Left cardiac atrium (tissue), 4 donors: ENCODE measurements at places on chromosomes 1 and 21. TPM values are rescaled to one million over a fixed set of nuclear protein-coding genes. Genes with fewer than 3 reads are reported as not detected.

- no peak for DNase-seq
Observed at GRCh38 chr1:115900856-115901255, 59.9 kb upstream of the NHLH2 start.

DNA sequence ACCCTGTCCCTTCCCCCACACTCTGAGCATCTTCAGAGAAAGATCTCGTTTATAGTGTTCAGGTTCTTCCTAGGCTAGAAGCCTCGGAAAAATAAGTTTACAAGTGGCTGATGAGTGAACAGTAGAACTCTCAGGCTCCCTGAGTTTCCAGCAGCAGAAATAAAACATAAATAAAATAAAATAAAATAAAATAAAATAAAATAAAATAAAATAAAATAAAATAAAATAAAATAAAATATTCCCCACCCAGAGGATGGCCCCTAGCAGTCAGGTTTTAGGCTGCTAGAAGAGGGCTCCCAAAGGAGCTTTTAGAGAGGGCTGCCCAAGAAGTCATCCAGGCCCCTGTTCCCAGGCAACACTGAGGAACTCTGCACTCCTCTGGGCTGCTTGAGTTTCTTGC is 55.1 kb downstream of the KCNC4 start:
- no peak for DNase-seq

- no peak for DNase-seq
Observed at GRCh38 chr1:55316947-55317662, 101.9 kb upstream of the USP24 start.

Gene NR5A2
- total RNA-seq: 1.7 TPM

- DNase-seq: no peak
Observed at GRCh38 chr1:113870778-113871177, 734 bp downstream of the PTPN22 start.

DNA sequence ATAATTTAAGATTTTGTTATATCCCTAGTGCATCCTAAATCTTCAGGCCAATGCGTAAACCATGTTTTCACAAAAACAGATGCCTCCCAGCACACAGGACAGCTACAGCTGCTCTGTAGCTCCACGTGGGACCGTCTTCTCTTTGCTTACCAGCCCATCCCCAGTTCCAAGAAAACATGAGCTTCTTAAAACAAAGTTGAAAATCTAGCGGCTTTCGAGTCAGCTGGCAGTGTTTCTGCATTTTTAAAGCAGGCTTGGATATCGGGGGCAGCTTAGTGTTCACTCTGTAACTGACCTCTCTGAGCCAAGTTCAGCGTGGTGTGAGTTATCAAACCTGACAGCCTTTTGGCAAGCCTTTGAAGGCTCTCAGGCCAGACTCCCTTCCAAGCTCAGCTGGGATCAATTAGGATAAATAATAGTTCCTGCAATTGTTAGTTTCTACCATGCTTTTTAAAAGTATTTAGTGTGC is 881.5 kb downstream of the LTN1 start:
- peak; percentile 59 for DNase-seq

- DNase-seq: no peak
Observed at GRCh38 chr1:39689635-39690034, 1.6 kb downstream of the HPCAL4 start.

GRCh38 chr21:15653710-15654109 is 76.1 kb upstream of the USP25 start:
- DNase-seq: no peak

GRCh38 chr1:29808141-29808995 is 572.0 kb downstream of the PTPRU start:
- no peak for DNase-seq

DNA sequence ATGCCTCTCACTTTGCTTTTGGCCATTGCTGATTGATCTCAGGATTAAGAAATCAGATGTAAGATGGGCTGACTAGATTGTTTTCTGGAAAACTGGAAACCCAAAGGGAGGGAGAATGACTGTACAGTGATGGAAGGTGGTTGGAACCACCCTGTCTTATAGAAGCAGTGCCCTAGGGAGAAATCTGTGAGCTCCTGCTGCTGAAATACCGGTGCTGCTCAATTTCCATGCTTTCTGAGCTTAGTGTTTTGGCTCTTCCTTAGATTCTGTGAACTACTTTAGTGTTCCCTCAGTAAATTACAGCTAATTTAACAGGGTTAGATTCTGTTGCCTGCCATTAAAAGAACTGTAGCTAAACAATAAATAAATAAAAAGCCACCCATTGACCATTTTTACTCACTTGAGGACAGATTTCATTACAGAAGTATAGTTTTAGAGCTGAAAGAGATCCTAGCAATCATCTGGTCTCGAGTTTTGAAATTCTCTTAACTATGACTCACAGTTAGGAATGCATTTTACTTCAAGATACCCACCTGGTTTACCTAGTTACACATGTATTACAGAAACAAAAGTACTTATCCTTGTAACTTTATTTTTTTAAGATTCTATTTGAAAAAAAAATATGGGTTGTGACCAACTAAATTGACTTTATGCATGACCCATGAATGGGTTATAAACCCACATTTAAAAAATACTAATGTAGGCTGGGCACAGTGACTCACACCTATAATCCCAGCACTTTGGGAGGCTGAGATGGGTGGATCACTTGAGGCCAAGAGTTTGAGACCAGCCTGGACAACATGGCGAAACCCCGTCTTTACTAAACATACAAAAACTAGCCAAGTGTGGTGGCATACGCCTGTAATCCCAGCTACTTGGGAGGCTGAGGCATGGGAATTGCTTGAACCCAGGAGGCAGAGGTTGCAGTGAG is 33.2 kb downstream of the CAMSAP2 start:
- DNase-seq: no peak

DNA sequence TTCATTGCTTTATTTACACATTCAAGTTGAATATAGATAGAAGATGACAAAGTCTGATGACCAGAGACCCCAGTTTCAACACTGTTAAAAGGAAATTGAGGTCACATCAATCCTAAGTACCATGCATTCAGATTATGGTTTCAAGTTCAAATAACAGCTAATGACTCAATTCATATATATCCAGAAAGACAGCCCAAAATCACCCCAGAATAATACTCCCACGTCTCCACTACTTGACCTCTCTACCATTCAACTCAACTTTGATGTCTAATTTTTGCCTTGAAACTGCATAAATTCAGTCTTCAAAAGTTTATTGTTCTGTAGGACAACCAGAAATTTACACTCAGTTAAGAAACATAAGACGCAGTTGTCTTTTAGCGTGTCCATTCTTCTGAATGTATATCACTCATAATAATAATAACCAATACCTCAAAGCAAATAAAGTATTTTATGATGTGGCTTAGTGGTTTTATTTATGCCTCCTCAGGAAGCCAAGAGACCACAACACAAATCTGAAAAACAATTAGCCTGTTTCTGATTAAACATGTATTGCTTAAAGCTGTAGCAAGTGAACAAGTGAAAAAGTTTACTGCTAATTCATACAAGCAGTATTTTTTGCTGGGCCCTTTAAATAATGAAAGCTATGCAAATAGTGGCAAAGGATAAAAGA is 569.0 kb downstream of the LTN1 start:
- DNase-seq: no peak

Gene PDXK
- total RNA-seq: 101 TPM

DNA sequence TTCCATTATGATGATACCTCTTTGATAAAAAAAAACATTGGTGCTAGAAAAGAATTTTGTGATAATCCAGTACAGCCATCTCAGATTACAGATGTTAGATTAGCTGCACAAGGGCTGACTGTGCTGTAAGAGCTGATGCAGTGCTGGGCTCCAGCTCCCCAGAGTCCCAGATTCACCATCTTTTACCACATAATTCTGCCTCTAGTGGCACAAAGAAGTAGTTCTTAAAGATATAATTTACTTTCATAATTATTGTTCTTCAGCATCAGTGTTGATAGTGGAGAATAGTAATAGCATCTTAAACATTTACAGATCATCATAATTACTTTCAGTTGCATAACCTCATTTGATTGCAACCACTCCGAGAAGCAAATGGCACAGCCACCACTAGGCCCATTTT is 262.1 kb downstream of the BRINP2 start:
- no peak for DNase-seq

Gene AGO4
- 14.6 TPM for total RNA-seq

Gene REN
- total RNA-seq: not detected

Gene MROH9
- not detected for total RNA-seq

Gene UBIAD1
- total RNA-seq: 8.5 TPM

DNA sequence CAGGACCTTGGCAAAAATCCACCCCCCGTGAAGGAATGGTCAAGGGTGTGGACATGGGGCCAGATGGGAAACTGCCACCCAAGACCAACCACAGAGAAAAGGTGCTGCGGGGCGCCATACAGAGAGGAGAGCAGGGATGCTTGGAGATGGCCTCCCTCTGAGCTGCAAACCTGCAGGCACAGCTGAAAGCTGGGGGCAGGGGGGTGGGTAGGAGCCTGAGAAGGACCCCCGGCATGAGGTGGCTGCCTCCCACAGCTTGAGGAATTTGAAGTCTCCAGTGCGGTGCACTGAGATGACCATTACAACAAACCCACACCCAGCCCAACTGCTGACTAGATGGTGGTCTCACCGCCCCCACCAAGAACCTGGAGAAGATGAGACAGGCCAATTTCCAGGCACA is 84.8 kb downstream of the WDR4 start:
- no peak for DNase-seq

- DNase-seq: no peak
Observed at GRCh38 chr1:43431676-43432075, 22.1 kb downstream of the HYI start.

- no peak for DNase-seq
Observed at GRCh38 chr1:110008971-110009565, 24.5 kb downstream of the AHCYL1 start.

DNA sequence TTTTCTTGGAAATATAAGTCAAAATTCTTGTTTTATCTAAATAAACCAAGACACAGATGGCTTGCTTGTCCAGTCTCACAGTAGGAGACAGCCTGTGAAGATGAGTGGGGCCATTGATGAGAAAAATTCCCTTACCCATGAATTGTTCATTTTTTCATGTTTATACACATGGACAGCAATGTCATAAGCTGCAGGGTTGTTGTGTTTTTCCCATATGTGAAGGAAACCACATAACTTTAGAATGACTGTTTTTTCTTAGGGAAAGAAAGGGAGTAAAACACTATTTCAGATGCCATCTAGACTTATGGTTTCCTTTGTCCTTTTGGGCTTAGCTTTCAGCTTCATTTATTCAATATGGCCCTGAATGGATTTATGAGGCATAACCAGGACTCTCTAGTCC is 622.5 kb upstream of the NR5A2 start:
- no peak for DNase-seq

- DNase-seq: no peak
Observed at GRCh38 chr1:42264511-42265190, 70.4 kb downstream of the FOXJ3 start.

DNA sequence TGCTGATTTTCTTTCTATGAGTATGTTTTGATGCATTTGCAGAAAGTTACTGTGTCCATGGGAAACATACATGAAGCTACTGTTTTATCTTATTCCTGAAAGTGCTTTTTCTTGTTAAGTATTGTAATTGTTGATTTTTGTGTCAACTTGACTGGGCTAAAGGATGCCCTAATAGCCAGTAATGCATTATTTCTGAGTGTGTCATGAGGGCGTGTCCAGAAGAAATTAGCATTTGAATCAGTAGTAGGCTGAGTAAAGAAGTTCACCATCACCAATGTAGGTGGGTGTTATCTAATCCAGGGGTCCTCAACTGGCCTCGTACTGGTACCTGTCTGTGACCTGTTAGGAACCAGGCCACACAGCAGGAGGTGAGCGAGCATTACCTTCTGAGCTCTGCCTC is 760.2 kb downstream of the PLA2G4A start:
- DNase-seq: no peak

- DNase-seq: no peak
Observed at GRCh38 chr1:171788696-171789095, 7.2 kb downstream of the METTL13 start.

GRCh38 chr1:41795205-41795762 is 123.4 kb downstream of the HIVEP3 start:
- no peak for DNase-seq

DNA sequence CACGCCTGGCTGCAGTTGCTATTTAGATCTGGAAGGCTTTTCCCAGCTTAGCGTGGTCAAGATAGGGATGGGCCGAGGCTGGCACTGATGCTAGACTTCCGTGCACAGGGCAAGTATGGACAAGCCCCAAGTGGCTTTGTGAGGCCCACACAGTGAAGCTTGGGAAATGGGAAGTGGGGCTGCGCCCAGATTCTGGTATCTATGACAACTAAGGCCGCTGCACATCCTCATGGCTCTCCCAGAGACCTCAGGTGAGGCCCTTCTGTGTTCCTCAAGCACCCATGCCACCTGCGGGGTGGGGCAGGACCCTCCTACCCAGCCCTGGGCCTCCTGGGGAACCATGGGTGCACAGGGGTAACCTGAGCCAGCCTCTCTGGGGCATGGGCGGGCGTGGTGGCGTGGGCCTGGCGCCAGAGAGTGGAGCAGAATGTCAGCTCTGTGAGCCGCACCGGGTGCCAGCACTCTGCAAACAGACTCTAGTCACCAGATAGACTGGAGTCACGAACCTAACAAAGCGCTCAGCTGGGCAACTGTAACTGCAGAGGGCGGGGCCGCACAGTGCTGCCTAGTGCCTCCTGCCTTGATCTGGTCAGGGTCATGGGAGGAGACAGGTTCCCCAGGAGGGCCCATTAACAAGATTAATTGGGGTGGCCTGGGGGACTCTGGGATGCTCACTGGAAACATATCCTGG is 46.4 kb downstream of the ELF3 start:
- no peak for DNase-seq

Gene CXADR
- 14.5 TPM for total RNA-seq

- DNase-seq: no peak
Observed at GRCh38 chr1:235075777-235076308, 52.8 kb downstream of the TOMM20 start.

GRCh38 chr1:4977701-4978100 is 323.3 kb downstream of the AJAP1 start:
- DNase-seq: no peak

GRCh38 chr1:213676736-213677135 is 311.0 kb upstream of the PROX1 start:
- no peak for DNase-seq
